Progenitor cell of endocrine pancreas (in vitro differentiated cells): ENCODE measurements at places on chromosomes 7 and 10. TPM values are rescaled to one million over a fixed set of nuclear protein-coding genes. Genes with fewer than 3 reads are reported as not detected.

- H3K4me3 ChIP-seq: no peak overlapping the region
- peak overlapping the region; percentile 94 for H3K27ac ChIP-seq
- H3K4me1 ChIP-seq: peaks cover 10% of the 10 kb centered on the region
- H3K27me3 ChIP-seq: no peaks in the 10 kb centered on the region
- DNase-seq: no peak
Observed at GRCh38 chr7:47266799-47267198, 315.1 kb downstream of the TNS3 start.

DNA sequence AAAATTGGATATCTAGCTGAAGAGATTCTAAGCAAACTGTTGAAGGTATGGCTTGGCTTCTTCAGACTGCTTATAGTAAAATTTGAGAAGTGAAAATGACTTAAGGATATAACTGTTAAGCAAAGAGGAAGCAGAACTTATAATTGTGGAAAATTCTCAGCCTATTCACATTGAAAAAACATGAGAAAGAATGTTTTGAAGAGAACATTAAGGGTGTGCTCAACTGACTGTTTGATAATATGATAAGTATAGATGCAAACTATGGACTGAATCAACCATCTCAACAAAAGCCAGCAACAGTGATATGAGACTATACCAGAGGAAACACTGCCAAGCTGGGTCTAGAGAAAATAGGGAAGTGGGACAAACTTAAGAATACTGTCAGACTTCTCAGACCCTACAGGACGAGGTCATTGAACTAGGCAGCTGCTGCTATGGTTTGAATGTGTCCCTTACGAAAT, 133.1 kb upstream of the PPP1R3A start:
- H3K4me1 ChIP-seq: no peaks in the 10 kb centered on the region
- H3K4me3 ChIP-seq: no peak overlapping the region
- H3K27me3 ChIP-seq: no peaks in the 10 kb centered on the region

DNA sequence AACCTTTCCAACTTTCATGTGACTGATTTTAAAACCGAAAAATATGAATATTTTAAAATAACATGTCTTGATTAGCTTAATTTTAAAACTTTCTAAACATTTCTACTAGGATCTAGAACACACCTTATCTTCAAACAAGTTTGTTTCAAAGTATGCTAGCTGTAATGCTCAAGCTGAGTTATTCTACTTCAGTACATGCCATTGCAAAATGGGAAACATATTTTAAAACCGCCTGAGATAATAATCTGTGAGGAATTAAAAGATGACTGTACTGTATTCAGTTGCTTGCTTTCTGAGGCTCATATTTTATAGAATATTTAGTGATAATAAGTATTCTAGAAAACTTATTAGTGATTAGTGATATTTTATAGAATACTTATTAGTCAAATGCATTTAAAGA, 99.6 kb downstream of the LMBR1 start:
- no peak overlapping the region for H3K4me3 ChIP-seq
- H3K27me3 ChIP-seq: no peaks in the 10 kb centered on the region
- H3K4me1 ChIP-seq: no peaks in the 10 kb centered on the region

DNA sequence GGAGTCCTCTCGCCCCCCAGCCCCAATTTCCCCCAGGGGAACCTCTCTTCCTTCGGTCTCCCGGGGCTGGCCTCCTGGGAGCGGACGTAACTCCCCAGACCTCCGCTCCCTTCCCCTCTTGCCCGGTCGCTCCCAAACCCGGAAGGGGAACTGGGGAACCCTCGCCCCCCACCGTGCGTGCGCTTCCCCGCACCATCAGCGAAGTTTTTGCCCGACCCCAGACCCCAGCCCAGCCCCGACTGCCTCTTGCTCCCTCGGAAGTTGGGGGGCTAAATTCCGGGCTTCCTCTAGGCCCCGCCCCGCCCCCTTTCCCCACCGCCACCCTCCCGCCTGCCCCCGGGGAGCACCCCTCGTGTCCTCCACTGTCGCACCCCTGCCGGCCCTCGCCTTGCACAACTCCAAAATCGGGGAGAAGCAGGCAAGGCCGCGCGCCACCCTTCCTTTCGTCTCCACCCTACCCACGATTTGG, 436 bp downstream of the GNB2 start:
- H3K36me3 ChIP-seq: peaks cover 6% of the 10 kb centered on the region
- DNase-seq: no peak
- H3K4me1 ChIP-seq: peaks cover 2% of the 10 kb centered on the region
- peak overlapping the region; percentile 91 for H3K4me3 ChIP-seq
- peaks cover 21% of the 10 kb centered on the region for H3K27me3 ChIP-seq
- H3K27ac ChIP-seq: peak overlapping the region; percentile 91

The SPDYE9 gene
- 0.22 TPM in 1 of 2 replicates, not detected in the other for total RNA-seq
